Small intestine (tissue), 16 donors: ENCODE measurements at places on chromosomes 6 and 20. TPM values are rescaled to one million over a fixed set of nuclear protein-coding genes. Genes with fewer than 3 reads are reported as not detected.

Gene CYP24A1
- polyA plus RNA-seq, result not detected

Gene SPATA25
- not detected for polyA plus RNA-seq

Gene NR2E1
- not detected for polyA plus RNA-seq

GRCh38 chr20:41408986-41409385, 42.4 kb upstream of the EMILIN3 start:
- no peak for DNase-seq

Gene PRDM1
- polyA plus RNA-seq, result 2.3 TPM
